ENCODE measurements at places on chromosomes 4 and X.

DNA sequence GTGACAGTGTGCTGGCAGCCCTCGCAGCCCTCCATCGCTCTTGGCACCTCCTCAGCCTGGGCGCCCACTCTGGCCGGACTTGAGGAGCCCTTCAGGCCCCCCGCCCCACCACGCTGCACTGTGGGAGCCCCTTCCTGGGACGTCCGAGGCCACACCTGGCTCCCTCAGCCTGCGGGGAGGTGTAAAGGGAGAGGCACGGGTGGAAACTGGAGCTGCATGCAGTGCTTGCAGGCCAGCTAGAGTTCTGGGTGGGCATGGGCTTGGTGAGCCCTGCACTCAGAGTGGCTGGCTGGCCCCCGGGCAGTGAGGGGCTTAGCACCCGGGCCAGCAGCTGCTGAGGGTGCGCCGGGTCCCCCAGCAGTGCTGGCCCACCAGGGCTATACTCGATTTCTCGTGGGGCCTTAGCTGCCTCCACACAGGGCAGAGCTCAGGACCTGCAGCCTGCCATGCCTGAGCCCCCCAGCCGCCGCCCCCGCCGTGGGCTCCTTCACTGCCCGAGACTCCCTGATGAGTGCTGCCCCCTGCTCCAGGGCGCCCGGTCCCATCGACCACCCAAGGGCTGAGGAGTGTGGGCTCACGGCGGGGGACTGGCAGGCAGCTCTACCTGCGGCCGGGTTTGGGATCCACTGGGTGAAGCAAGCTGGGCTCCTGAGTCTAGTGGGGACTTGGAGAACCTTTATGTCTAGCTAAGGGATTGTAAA is 1672.7 kb upstream of the PCDH7 start:
- no peak for DNase-seq

- DNase-seq, result no peak
These were observed 331.1 kb downstream of the GRID2 start for GRCh38 chr4:92634882-92635281.

DNA sequence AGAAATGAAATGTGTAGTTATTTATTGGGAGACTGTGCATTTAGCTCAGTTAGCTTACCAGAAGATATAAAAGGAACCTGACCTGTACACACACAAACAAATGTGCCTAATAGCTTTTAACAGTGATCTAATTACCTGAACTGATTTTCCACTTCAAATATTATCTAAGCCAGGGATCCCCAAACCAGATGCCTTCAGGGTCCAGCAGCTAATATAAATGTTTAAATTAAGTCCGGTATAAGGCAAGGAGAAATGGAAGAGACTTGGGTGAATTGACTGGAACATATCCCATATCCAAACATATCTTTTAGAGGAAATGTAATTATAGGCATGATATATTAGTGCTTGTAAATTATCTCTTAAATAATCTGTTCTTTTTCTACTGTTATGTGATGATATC is 66.7 kb downstream of the CNKSR2 start:
- no peak for DNase-seq

DNA sequence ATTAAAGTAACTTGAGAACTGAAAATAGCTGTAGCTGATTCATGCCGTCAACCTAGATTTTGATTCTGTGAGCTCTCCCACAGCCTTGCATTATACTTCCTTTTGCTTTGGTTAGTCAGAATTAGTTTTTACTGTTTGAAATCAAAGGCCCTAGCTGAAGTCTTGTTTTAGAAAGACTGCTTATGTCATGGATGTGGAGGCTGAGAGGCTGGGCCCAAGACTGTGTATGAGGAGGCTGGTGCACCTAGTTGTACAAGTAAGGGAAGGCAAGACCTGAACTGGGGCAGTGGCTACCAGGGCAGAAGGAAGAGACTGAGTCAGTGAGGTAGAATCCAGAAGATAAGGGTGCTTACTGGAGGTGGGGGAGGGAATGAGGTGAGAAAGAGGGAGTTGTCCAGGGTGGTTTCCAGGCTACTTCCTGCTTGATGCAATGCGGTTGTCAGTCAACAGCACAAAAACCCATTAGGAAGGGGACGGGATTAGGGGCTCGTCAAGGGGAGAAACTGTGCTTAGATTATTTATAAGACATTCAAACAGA is 76.2 kb upstream of the PAGE3 start:
- DNase-seq, result no peak

GRCh38 chrX:120310861-120311726 is at the start of gene TMEM255A:
Gene TMEM255A (minus strand): TSS chrX:120311461. CDS start chrX:120311309, 152 bp downstream.
- DNase-seq, result peak; percentile 25

DNA sequence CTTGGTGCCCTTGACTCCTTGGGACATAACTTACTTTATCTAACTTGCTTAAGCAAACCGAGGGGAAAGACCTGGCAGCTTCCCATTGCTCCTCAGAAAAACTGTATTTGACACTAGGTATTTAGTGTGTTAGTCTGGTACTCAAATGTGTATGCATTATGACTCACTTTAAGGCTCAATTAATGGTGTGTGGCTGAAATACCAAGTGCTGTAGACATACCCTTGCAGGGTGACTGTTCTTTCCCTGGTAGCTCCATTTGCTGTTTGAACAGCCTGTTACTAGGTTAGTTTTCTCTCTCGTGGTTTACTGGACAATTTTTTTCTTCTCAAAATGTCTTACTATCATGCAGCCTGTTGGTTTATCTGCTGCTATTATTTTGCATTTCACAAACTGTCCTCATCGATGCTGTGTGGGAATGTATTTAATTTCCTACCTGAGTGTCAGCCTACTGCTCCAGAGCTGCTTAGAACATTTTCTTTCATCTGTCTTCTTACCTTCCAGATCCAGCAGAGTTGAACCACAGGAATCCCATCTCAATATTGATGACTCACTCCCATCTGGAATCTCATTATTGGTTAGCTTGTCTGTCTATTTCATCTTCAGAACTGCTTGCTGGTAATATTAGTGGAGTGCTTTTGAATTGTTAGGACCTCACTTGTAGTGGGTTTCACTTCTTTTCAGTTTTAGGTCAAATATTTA is 158.0 kb upstream of the FAT1 start:
- no peak for DNase-seq

DNA sequence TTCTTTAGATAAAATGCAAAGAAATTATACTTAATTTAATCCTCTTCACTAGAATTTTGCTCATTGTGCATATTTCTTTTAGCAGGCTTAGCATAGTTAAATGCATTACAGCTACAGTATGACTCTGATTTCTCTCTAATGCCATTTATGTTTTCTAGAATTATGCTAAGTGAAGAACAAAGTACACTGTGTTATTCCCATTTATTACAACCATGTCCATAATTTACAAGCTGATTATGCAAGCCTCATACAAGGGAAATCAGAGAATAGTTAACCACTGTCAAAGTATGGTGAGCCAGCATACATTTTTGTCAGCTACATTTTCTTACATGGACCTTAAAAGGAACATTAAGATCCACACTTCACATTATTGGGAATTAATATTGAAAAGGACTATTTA is 99.1 kb downstream of the MAB21L2 start:
- no peak for DNase-seq

DNA sequence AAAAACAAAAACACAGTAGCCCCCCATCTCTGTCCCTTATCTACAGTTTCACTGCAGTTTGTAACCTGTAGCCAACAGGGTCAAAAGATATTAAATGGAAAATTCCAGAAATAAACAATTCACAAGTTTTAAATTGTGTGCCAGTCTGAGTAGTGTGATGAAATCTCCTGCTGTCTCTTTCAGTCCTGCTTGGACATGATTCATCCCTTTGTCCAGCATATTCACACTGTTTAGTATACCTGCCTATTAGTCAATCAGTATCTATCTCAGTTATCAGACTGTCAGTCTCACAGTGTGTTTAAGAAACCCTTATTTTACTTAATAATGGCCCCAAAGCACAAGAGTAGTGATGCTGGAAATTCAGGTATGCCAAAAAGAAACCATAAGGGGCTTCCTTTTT is 21.9 kb downstream of the CNOT6L start:
- DNase-seq, result no peak

DNA sequence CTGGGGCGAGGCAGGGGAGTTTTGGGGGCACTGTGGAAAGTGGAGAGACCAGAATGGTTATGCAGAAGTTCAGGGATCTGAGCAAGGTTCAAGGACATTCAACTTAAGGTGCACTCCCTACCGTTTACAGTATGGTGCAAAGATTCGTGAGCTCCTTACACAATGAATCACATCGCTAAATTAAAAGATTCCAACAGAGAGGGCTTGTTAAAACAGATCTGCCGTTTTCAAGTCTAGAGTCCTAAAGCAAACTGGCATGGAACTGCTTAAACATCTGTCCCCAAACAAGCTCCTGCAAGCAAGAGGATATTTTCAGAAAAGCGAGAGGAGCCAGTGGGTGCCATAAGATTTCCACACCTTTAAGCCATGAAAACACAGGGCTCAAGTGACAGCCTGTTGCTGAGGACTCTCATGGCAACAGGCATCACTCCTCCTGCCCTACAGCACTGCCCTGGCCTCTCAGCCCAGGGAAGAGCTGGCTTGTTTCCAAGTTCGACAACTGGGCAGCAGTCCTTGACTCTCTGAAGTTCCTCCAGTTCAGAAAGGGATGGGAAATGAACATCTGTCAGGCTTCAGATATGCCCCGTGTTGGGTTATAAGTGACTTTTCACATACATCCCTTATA is 10.0 kb downstream of the FAM184B start:
- no peak for DNase-seq

- DNase-seq, result no peak
These were observed 17.7 kb upstream of the HERC5 start for GRCh38 chr4:88439161-88439760.

GRCh38 chr4:189500970-189501369 is 439.7 kb upstream of the FRG1 start:
- DNase-seq, result no peak

DNA sequence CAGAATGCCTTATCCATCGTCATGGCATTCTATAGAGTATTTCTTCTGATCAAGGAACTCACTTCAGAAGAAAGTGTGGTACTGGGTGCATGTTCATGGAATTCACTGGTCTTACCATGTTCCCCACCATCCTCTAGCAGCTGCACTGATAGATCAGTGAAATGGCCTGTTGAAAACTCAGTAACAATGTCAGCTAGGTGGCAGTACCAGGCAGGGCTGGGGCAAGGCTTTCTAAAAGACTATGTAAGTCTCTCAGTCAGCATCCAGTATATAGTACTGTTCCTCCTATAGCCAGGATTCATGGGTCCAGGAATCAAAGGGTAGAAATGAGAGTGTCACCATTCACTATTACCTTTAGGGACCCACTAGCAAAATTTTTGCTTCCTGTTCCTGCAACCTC is 15.8 kb upstream of the LDB2 start:
- peak; percentile 45 for DNase-seq

GRCh38 chr4:1987296-1987695 is 21.5 kb downstream of the NELFA start:
- no peak for DNase-seq

DNA sequence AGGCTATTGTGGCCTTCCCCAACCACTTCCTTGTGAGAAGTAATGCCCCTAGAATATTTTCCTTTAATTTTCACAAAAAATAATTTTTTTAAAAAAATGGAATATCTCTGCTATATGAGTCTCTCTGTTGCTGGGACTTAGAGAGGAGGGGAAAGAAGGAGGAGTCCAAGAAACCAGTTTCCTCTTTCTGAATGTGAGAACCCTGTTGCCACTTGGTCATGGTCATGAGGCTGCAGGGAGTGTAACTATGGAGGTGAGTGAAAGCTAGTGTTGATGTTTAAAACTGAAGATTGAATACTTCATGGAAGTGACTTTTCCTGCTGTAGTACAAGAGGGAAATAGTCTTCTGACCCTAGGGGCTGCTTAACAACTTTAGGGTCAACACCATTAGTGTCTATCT is 20.4 kb downstream of the KIAA1210 start:
- DNase-seq, result no peak

DNA sequence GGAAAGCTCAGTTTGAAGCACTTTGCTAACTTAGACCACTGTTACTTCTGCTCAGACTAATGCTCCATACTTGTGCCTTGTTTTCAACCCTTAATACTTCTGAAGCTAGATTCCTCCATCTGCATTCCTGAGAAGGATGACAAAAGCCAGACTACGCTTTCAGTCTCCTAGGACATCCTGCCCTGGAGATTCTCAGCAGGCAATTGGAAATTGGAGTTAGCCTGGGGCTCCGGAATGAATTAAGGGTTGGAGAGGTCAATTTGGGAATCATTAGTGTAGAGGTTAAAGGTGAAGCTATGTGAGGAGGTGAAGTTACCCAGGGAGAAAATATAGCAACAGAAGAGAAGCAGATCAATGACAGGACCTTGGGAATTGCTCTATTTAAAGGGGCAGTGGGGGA is 215.9 kb upstream of the MBNL3 start:
- no peak for DNase-seq

- no peak for DNase-seq
These were observed 9.1 kb upstream of the METTL14 start for GRCh38 chr4:118676128-118676527.

DNA sequence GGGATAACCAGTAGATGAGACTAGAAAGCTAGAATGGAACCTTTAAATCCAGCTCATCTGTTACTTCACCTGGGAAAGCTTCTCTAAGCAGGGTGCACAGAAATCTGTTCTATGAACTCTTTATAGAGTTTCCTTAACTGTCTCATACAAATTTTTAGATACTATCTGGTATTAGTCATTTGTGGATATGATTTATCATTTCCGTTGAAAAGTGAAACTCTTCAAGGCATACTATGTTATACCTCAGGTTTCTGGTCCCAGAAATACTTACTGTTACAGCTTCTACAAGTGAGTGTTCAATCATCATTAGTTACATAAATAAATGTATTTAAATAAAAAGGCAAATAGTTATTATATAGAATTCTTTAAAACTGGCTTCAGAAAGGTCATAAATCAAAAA is 298.3 kb upstream of the AGA start:
- DNase-seq, result no peak

- DNase-seq, result no peak
These were observed 7.4 kb downstream of the DOK7 start for GRCh38 chr4:3470244-3471097.

- no peak for DNase-seq
These were observed 206.9 kb upstream of the HCCS start for GRCh38 chrX:10904220-10904619.

- DNase-seq, result no peak
These were observed 642.5 kb upstream of the GNPDA2 start for GRCh38 chr4:45368832-45369231.

- DNase-seq, result no peak
These were observed 86.3 kb upstream of the MAML3 start for GRCh38 chr4:140240237-140240636.

GRCh38 chr4:19999276-19999675 is 252.4 kb upstream of the SLIT2 start:
- DNase-seq, result no peak

- DNase-seq, result no peak
These were observed 93.1 kb downstream of the ANTXR2 start for GRCh38 chr4:79979785-79980437.

GRCh38 chr4:156575430-156576073 is 396.0 kb downstream of the PDGFC start:
- DNase-seq, result peak; percentile 50

GRCh38 chrX:21968333-21968732 is 27.8 kb downstream of the SMS start:
- DNase-seq, result no peak

GRCh38 chr4:53788011-53788410 is 196.7 kb upstream of the LNX1 start:
- no peak for DNase-seq

GRCh38 chrX:29432534-29432933 is 782.8 kb upstream of the MAGEB2 start:
- DNase-seq, result no peak

GRCh38 chr4:71266090-71266794 is 72.6 kb upstream of the SLC4A4 start:
- no peak for DNase-seq
